WTC11 (cell line): ENCODE measurements at places on chromosomes 5 and 9. TPM values are rescaled to one million over a fixed set of nuclear protein-coding genes. Genes with fewer than 3 reads are reported as not detected.
A peak's percentile ranks its signal among the peaks of the same experiment; 100 is the strongest.

The IRGM gene
- total RNA-seq, result 0.30 to 0.31 TPM in 2 of 3 replicates, not detected in the other

The LARP1 gene
- total RNA-seq, result 360 to 406 TPM (median 378 TPM) in 3 replicates

The RGMB gene
- total RNA-seq, result 33.0 to 40.7 TPM (median 40.0 TPM) in 3 replicates

The HAVCR1 gene
- not detected in 3 replicates for total RNA-seq

The C1QTNF2 gene
- 0.25 to 0.52 TPM (median 0.44 TPM) in 3 replicates for total RNA-seq

The TICAM2 gene
- total RNA-seq, result 0.66 to 1.0 TPM in 2 of 3 replicates, not detected in the other

The STXBP1 gene
- total RNA-seq, result 37.1 to 45.6 TPM (median 40.3 TPM) in 3 replicates

The CD274 gene
- total RNA-seq, result 0.05 to 0.42 TPM (median 0.21 TPM) in 3 replicates

The OR1J2 gene
- not detected in 3 replicates for total RNA-seq

The UGT3A1 gene
- 2.0 to 2.7 TPM (median 2.1 TPM) in 3 replicates for total RNA-seq

The GRM6 gene
- total RNA-seq, result 0.05 to 0.33 TPM in 2 of 3 replicates, not detected in the other

The MAP1B gene
- total RNA-seq, result 65.4 to 95.0 TPM (median 65.7 TPM) in 3 replicates

The CDX1 gene
- total RNA-seq, result 0.09 to 0.14 TPM (median 0.13 TPM) in 3 replicates

The DDX4 gene
- 0.23 to 0.32 TPM in 2 of 3 replicates, not detected in the other for total RNA-seq

- H3K27me3 ChIP-seq, result no peaks in the 10 kb centered on the region
- H3K27ac ChIP-seq, result no peak overlapping the region
- no peak for DNase-seq
- H3K4me1 ChIP-seq, result no peaks in the 10 kb centered on the region
Observed at GRCh38 chr5:9642621-9643020, 12.5 kb upstream of the TAS2R1 start.

DNA sequence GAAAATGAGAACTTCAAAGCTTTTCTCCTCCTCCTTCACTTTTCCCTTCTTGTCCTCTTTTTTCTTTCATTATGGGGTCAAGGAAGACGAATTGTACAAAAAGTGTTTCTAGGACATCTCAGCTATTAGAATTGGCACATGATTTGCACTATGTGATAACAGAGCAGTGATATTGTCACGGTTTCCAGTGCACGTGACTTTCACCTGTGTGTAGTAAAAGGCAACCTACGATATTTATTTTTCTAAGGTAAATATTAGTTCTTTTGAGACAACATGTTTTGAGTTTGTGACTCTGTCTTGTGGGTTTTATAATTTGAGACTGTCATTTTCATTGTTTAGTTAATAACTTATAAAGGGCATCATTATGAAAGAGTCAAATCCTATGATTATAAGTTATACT, 213.1 kb downstream of the PSAT1 start:
- no peak overlapping the region for H3K27ac ChIP-seq
- H3K4me1 ChIP-seq, result 0 out of 2 replicates have a peak, but pooled peaks cover 2% of the 10 kb centered on the region
- no peak overlapping the region for H3K4me3 ChIP-seq
- no peak for DNase-seq

- no peak overlapping the region for H3K4me3 ChIP-seq
- H3K36me3 ChIP-seq, result peaks cover 36% of the 10 kb centered on the region
- no peak overlapping the region for H3K27ac ChIP-seq
Observed at GRCh38 chr9:120562861-120563443, 17.0 kb downstream of the CDK5RAP2 start.

GRCh38 chr5:174736331-174736721, 11.9 kb downstream of the MSX2 start:
- H3K27ac ChIP-seq, result no peak overlapping the region
- no peak for DNase-seq
- peaks cover 49% of the 10 kb centered on the region for H3K4me1 ChIP-seq
- H3K27me3 ChIP-seq, result peaks cover 78% of the 10 kb centered on the region
- H3K4me3 ChIP-seq, result peak overlapping the region; percentile 74

DNA sequence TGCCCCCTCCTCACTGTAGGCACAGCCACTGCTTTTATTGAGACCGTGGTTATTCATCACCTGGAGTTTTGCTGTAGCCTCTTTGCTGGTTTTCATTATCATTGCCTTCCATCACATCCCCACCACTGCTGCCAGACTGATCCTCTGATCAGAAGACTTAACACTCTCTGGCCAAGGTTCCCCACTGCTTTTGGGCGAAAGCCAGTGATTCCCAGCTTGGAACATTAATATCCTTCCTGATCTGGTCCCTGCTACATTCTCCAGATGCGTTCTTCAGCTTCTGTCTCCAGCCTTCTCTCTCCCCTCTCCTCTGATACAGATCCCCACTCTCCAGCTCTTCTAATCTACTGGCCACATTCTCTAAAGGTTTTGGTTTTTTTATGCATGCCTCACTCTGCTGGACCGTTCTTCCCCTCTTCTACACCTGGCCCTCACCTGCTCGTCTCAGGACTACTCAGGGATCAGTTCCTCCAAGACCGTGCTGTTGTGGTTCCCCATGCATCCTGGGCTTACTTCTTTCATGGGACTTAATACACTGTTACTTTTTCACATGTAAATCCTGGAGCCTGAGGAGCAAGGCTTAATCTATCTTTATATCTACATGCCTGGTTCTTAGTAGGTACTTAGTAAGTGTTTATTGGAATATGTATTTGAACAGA, 115.0 kb downstream of the PRKACG start:
- no peaks in the 10 kb centered on the region for H3K27me3 ChIP-seq
- H3K4me3 ChIP-seq, result no peak overlapping the region
- no peaks in the 10 kb centered on the region for H3K36me3 ChIP-seq
- H3K4me1 ChIP-seq, result peaks cover 38% of the 10 kb centered on the region
- peak overlapping the region; percentile 15; the same call in 1 of the 2 replicates for H3K27ac ChIP-seq

GRCh38 chr9:121286973-121287741, 19.2 kb downstream of the GSN start:
- peaks cover 3% of the 10 kb centered on the region; the same call in 1 of the 2 replicates for H3K36me3 ChIP-seq
- H3K27me3 ChIP-seq, result peaks cover 81% of the 10 kb centered on the region
- H3K27ac ChIP-seq, result peak overlapping the region; percentile 17; the same call in 1 of the 2 replicates
- peaks cover 45% of the 10 kb centered on the region for H3K4me1 ChIP-seq
- DNase-seq, result peak; percentile 83

DNA sequence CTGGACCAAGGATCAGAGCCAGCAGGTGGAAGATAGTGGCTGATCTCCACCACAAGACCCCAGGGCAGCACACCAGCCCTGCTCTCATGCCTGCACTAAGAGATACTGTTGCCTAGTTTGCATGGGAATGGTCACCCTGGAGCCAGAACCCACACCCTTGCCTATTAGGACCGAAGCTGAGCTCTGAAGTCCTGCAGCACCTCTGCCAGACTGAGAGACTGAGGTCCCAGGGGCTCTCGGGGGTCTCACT, 11.3 kb downstream of the ACSL6 start:
- peaks cover 36% of the 10 kb centered on the region for H3K4me1 ChIP-seq
- no peak overlapping the region for H3K4me3 ChIP-seq
- H3K36me3 ChIP-seq, result no peaks in the 10 kb centered on the region
- no peaks in the 10 kb centered on the region; the same call in 1 of the 2 replicates for H3K27me3 ChIP-seq
- no peak for DNase-seq

GRCh38 chr5:73214306-73214705, 41.3 kb downstream of the TMEM174 start:
- peaks cover 12% of the 10 kb centered on the region for H3K36me3 ChIP-seq
- 0 out of 2 replicates have a peak overlapping the region, but pooled peaks have one; percentile 64 for H3K4me3 ChIP-seq
- peaks cover 23% of the 10 kb centered on the region for H3K4me1 ChIP-seq
- no peak overlapping the region for H3K27ac ChIP-seq

DNA sequence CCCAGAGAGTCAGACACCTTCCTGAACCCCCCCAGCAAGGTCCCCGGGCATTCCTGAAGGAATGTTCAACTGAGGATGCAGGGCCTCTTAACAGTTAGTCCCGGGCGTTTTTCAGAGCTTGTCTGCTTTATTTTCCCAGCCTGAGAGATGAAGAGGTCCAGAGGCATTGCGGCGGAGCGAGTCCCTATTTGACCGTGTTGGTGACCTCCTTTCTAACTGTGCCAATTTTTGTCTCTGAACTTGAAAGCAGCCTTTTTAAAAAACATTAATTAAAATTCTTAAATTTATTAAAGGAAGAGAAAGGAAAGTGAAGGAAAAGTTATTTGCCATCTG, 433 bp upstream of the PTAR1 start:
- H3K36me3 ChIP-seq, result peaks cover 10% of the 10 kb centered on the region
- no peaks in the 10 kb centered on the region for H3K27me3 ChIP-seq

GRCh38 chr9:82436475-82436874, 447.9 kb downstream of the SPATA31D1 start:
- peaks cover 58% of the 10 kb centered on the region for H3K36me3 ChIP-seq

- peaks cover 52% of the 10 kb centered on the region for H3K4me1 ChIP-seq
- H3K36me3 ChIP-seq, result no peaks in the 10 kb centered on the region
- H3K4me3 ChIP-seq, result no peak overlapping the region
- no peak for DNase-seq
Observed at GRCh38 chr5:157860898-157861890, 2.2 kb upstream of the CLINT1 start.

DNA sequence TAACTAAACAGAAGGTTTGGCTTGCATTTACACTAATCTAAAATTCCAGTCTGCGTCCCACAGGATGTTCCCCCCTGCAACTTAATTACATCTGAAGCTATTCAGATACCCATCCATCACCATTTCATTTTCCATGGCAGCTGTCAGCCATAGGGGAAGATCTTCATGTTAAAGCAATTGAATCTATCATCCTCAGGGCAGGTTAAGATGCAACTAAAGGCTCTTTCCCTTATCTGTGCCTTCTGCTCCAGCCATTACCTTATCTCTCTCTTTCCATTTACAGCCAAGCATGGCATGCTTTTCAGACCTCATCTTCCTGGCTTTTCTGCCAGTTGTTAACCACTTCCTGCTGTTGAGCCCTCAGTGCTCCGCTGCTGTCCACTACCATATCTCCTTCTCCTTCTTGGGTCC, 15.8 kb upstream of the HACD4 start:
- H3K4me1 ChIP-seq, result no peaks in the 10 kb centered on the region; the same call in 1 of the 2 replicates
- no peak overlapping the region for H3K27ac ChIP-seq
- H3K27me3 ChIP-seq, result no peaks in the 10 kb centered on the region
- no peak for DNase-seq
- no peaks in the 10 kb centered on the region for H3K36me3 ChIP-seq

DNA sequence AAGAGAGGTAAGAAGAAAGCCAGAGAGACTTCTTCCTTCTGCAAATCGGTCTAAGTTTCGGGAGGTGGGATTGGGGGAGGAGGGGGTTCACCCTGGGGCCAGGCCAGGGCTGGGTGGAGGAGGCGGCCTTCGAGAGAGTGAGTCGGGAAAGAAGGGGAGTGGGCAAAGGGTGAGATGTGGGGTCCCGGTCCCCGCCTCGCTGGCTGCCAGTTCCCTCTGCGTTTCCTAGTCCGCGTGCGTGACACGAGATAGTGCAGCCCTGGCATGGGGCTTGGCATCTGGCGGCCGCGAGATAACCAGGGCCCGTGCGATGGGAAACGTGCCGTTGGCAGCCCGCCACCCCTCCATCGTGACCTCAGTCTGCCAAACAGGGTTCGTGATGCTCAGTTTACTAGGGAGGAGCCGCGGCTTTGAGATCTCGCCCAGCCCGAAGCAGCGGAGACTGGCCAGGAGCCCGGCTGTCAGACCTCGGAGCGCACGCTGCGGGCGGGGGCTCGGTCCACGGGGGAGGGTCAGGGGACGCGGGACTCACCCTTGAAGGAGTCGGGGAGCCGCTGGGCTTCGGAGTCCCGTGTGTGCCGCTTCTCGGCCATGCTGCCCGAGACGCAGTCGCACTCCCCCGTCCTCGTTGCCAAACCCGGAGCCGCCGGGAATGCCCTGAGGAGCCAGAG, at the start of gene STOM:
Gene STOM, minus strand, starts transcription at position 656 of the 671 bp plus-strand sequence. Its CDS starts 63 bp downstream, at position 593.
- peak within 1 kb of the TSS; percentile 75 for H3K4me3 ChIP-seq
- H3K4me1 ChIP-seq, result peaks cover 35% of the 10 kb centered on the region
- DNase-seq, result no peak
- peaks cover 7% of the 10 kb centered on the region for H3K36me3 ChIP-seq
- H3K27ac ChIP-seq, result peak within 1 kb of the TSS; percentile 45; the same call in 1 of the 2 replicates

- H3K36me3 ChIP-seq, result no peaks in the 10 kb centered on the region
- H3K27me3 ChIP-seq, result no peaks in the 10 kb centered on the region
- peaks cover 24% of the 10 kb centered on the region for H3K4me1 ChIP-seq
Observed at GRCh38 chr9:91580136-91580535, 156.5 kb upstream of the NFIL3 start.

- H3K36me3 ChIP-seq, result peaks cover 36% of the 10 kb centered on the region
- no peaks in the 10 kb centered on the region for H3K4me1 ChIP-seq
- H3K4me3 ChIP-seq, result no peak overlapping the region
- no peak overlapping the region for H3K27ac ChIP-seq
Observed at GRCh38 chr9:78267889-78268288, 29.0 kb upstream of the PSAT1 start.

GRCh38 chr5:42349163-42349562, 74.1 kb upstream of the GHR start:
- no peak for DNase-seq
- no peaks in the 10 kb centered on the region for H3K27me3 ChIP-seq
- no peaks in the 10 kb centered on the region for H3K4me1 ChIP-seq

GRCh38 chr9:13083963-13084528, 195.4 kb downstream of the MPDZ start:
- H3K27me3 ChIP-seq, result no peaks in the 10 kb centered on the region
- H3K27ac ChIP-seq, result no peak overlapping the region
- no peak overlapping the region for H3K4me3 ChIP-seq
- H3K36me3 ChIP-seq, result no peaks in the 10 kb centered on the region
- peaks cover 6% of the 10 kb centered on the region for H3K4me1 ChIP-seq

- no peak overlapping the region for H3K27ac ChIP-seq
- no peak for DNase-seq
- H3K27me3 ChIP-seq, result no peaks in the 10 kb centered on the region
- no peak overlapping the region for H3K4me3 ChIP-seq
Observed at GRCh38 chr9:132824151-132824550, 53.9 kb downstream of the AK8 start.

- H3K27ac ChIP-seq, result peak overlapping the region; percentile 42; the same call in 1 of the 2 replicates
- DNase-seq, result no peak
Observed at GRCh38 chr9:94908011-94908563, 181.6 kb downstream of the AOPEP start.

GRCh38 chr5:56818450-56819037, 3.2 kb downstream of the MAP3K1 start:
- H3K27me3 ChIP-seq, result peaks cover 4% of the 10 kb centered on the region
- no peak overlapping the region for H3K27ac ChIP-seq
- no peak overlapping the region for H3K4me3 ChIP-seq
- peaks cover 53% of the 10 kb centered on the region for H3K4me1 ChIP-seq

GRCh38 chr5:170640731-170641588, 137.1 kb downstream of the KCNIP1 start:
- H3K4me1 ChIP-seq, result peaks cover 36% of the 10 kb centered on the region
- H3K27ac ChIP-seq, result no peak overlapping the region
- peaks cover 5% of the 10 kb centered on the region for H3K27me3 ChIP-seq
- no peak for DNase-seq

GRCh38 chr5:159854916-159855315, 61.4 kb upstream of the ADRA1B start:
- no peak overlapping the region for H3K27ac ChIP-seq
- no peak overlapping the region for H3K4me3 ChIP-seq
- H3K36me3 ChIP-seq, result no peaks in the 10 kb centered on the region
- no peaks in the 10 kb centered on the region for H3K27me3 ChIP-seq

DNA sequence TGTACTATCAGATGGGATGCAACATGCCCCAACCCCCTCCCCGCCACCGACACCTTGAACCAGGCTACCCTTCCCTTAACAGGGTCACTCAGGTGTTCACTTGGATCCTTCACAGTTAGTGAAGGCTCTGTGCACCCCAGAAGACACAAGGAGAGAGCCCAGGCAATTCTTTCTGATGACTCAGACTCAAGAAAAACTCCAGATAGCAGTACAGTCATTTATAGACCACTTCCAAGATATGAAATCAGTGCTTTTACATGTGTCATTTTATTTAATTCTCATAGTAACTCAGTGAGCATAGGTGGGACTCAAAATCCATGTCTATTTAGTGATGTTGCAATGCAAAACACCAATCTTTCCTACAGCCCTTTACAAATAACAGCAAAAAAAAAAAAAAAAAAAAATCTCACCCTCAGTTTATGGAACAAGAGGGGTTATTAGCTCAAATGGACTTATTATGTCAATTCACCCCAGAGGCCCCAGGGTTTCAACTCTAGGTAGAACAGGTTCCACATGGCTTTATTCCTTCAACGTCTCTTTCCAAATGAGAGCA, 71.9 kb downstream of the FOXD1 start:
- no peaks in the 10 kb centered on the region for H3K36me3 ChIP-seq
- H3K4me3 ChIP-seq, result no peak overlapping the region
- H3K27ac ChIP-seq, result no peak overlapping the region
- H3K27me3 ChIP-seq, result peaks cover 40% of the 10 kb centered on the region
